ENCODE measurements at places on chromosomes 2 and 18. TPM values are rescaled to one million over a fixed set of nuclear protein-coding genes. Genes with fewer than 3 reads are reported as not detected.

DNA sequence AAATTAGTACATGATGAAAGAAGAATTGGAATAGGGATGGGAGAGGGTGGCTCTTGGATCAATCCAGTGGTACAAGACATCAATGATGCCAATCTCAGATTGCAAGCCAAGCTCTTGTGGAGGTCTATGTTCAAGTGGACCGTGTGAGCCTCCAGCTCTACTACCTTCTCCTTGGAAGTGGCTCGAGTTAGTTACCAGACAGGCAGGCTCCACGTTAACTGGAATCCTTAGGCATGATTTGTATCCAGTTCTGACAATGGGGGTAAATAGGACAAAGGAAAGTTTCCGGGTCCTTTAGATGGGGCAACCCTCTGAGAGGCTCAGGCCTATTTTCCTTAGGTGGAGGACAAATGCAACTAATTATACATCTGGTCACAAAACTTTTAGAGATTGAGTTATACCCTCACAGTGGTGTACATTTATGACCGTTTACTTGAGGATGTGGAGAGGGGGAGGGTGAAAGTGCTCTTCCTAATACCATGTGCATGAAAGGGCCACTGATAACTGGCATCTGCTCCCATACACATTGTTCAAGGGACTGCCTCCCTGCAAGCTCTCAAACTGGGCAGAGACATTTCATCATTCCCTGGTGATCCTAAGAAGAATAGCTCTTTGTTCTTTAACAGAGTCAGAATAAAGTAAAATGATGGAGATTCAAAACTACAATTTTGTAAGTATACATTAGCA, 180.2 kb downstream of the SOCS6 start:
- DNase-seq = no peak

- peak; percentile 99 for DNase-seq
Observed at GRCh38 chr2:72115110-72116080, 32.3 kb downstream of the CYP26B1 start.

DNA sequence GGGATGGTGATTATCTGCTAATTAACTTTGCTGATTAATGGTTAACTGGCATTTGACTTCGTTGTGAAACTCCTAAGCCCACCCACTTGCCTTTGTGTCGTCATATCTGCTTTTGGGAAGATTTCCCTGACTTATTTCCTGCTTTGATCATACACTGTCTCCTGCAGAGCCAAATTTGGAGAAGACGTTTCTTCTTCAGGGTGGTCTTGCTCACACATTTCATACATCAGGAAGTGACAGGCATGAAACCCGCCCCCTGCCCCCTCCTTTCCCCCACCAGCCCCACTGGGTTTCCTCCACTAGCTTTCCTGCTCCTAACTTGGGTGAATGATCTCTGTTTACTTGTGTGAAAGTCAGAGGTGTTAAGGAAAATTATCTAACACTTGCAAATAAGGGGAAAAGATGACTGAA, 300.1 kb downstream of the TSN start:
- DNase-seq = peak; percentile 21

The GALR1 gene
- not detected for total RNA-seq

The MBD5 gene
- total RNA-seq = 51.7 TPM
